Purkinje cell (primary cell): ENCODE measurements at places on chromosomes 13 and 19. TPM values are rescaled to one million over a fixed set of nuclear protein-coding genes. Genes with fewer than 3 reads are reported as not detected.

Gene ZNF701
- 2.8 and 6.1 TPM in 2 replicates for polyA plus RNA-seq

Gene SOX21
- 0.51 and 0.63 TPM in 2 replicates for polyA plus RNA-seq

Gene MOB3A
- 0.34 and 0.62 TPM in 2 replicates for polyA plus RNA-seq

Gene NMRK2
- polyA plus RNA-seq: not detected in 2 replicates

Gene PRODH2
- polyA plus RNA-seq: not detected in 2 replicates
